ENCODE measurements at places on chromosomes 7 and 10.

- DNase-seq, result no peak
Observed at GRCh38 chr10:22455068-22455857, 110.0 kb downstream of the SPAG6 start.

DNA sequence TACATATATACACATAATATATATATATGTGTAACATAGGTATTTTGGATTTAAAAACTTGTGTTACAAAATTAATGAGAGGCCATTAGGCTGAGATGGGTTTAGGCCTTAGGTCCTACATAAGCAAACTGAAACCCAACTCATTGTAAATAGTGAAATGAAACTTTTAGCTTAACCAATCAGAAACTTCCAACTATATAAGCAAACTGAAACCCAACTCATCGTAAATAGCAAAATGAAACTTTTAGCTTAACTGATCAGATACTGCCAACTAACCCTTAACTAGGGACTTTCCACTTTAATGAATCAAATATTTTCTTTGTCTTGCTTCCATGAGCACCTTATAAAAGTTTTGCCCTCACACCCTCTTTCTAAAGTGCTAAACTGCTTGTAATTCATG, 17.3 kb upstream of the SAMD9L start:
- DNase-seq, result no peak

- DNase-seq, result no peak
Observed at GRCh38 chr7:776992-777727, 50.1 kb upstream of the PRKAR1B start.

DNA sequence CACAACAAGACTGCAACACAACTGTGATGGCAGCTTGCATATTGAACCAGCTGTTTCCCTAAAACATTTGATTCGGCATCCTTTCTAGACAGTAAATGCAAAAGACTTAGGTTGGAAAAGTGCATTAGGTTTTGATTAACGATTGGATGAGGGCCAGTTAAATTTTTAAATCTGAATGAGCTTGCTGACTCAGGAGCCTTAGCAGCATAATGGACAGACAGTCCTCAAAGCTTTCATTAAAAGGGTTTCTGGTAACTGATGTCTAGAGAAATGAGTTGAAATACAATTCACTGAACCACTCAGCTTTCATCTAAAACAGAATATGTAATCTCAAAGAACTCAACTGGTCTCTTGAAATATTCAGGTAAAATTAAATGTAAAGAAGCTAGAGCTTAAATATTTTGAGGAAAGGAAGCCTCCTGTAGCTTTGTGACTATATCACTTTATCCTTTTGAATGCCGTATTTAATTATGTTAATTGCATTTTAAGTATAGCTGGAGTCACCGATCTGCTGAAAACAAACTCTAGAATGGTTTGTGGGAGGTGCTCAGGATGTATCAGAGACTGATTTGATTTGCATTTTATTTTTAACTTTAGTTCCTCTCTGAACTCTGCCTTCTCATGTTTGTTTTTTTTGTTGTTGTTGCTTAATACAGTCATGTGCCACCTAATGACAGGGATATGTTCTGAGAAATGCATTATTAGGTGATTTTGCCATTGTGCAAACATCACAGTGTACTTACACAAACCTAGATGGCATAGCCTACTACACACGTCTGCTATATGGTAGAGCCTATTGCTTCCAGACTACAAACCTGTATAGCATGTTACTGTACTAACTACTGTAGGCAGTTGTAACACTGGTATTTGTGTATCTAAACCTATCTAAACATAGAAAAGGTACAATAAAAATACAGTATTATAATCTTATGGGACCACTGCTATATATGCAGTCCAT, 29.2 kb upstream of the ATRNL1 start:
- DNase-seq, result no peak

- no peak for DNase-seq
Observed at GRCh38 chr7:154984601-154985188, 18.2 kb downstream of the PAXIP1 start.

All from activated effector memory CD4-positive, alpha-beta T cell treated with anti-CD3 and anti-CD28 coated beads, Interleukin-2, amount 50 U/mL, for 16 hours (primary cell).